ENCODE measurements at places on chromosomes 6 and 20.

DNA sequence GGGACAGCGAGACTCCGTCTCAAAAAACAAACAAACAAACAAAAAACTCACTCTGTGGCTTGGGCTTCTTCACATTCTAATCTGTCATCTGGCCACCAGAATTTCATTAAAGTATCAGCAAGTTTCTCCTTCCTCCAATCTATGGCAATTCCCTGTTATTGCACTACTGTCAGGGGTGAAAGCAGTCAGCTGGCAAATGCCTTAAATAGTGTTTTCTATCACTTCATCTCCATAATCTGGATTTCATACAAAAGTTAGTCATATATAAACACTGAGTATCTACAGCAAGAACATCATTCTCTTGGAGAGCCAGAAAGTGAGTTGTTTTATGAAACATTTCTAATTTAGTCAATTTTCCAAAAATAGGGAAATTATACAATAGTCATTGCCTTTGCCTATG, 56.1 kb downstream of the PHACTR3 start:
- no peaks in the 10 kb centered on the region for H3K4me1 ChIP-seq
- DNase-seq, result no peak
- H3K36me3 ChIP-seq, result no peaks in the 10 kb centered on the region
- no peaks in the 10 kb centered on the region for H3K27me3 ChIP-seq

GRCh38 chr6:38350942-38351341, 288.8 kb downstream of the BTBD9 start:
- peaks cover 14% of the 10 kb centered on the region for H3K4me1 ChIP-seq
- H3K36me3 ChIP-seq, result no peaks in the 10 kb centered on the region
- no peaks in the 10 kb centered on the region for H3K27me3 ChIP-seq

DNA sequence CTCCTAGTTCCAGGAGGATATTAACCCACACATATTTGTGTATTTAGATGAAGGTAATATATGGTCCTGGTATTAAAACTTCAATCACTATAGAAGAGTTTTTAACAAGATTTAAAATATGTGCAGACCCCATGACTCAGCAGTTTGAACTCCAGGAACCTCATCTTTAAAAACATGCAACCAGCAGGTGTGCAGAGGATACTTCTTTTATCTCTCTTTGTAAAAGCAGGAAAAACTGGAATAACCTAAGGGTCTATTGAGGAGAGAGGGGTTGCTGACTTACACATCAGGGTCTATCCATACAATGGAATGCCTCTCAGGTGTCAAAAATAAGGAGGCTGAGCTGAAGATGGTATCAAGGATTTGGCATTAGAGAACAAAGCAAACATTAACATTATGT, 36.9 kb upstream of the TFAP2C start:
- no peak for DNase-seq
- peaks cover 30% of the 10 kb centered on the region for H3K4me1 ChIP-seq
- H3K36me3 ChIP-seq, result no peaks in the 10 kb centered on the region
- no peak overlapping the region for H3K27ac ChIP-seq
- H3K4me3 ChIP-seq, result no peak overlapping the region
- H3K27me3 ChIP-seq, result no peaks in the 10 kb centered on the region

DNA sequence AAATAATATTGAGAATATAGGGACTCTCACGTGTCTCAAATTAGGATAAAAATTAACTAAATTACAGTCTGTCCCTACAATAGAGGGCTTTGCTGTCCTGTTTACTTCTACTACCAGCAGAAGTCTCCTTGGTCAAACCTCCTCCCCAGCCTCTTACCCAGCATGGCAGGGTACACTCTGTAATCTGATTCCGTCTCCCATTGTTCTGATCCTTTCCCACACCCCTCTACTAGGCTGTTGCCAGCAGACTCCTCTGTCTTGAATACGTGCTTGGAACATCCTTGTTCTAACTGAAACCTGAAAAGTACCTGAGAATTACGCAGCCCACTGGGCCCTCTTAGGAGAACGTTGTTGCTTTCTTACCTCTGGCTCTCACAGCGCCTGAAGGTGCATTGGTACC, 112.2 kb upstream of the PREP start:
- H3K36me3 ChIP-seq, result no peaks in the 10 kb centered on the region
- no peak overlapping the region for H3K4me3 ChIP-seq
- H3K27ac ChIP-seq, result no peak overlapping the region
- no peaks in the 10 kb centered on the region for H3K27me3 ChIP-seq

- no peaks in the 10 kb centered on the region for H3K4me1 ChIP-seq
- H3K27ac ChIP-seq, result no peak overlapping the region
- DNase-seq, result no peak
- H3K27me3 ChIP-seq, result no peaks in the 10 kb centered on the region
- no peak overlapping the region for H3K4me3 ChIP-seq
These were observed 436.7 kb downstream of the MEI4 start for GRCh38 chr6:78089531-78089930.

All from esophagus squamous epithelium (tissue), 5 donors.